ENCODE measurements at places on chromosomes 11 and 22.
A peak's percentile ranks its signal among the peaks of the same experiment; 100 is the strongest.

DNA sequence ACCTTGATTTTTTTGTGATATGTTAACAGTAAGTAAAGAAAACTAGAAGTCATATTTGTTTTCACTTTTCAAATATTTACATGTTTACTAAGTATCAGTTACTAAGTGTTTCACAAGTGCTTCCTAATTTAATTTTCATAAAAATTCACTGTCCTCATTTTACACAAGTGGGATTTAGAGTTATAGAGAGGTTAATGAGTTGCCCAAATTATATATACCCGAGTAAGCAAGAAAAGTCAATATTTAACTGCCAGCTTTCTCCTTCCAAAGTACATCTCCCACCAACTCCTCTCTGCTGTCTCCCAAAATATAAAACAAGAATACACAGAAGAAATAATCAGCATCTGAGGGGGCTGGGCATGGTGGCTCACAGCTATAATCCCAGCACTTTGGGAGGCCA lies 896.7 kb upstream of the ANO3 start:
- H3K27ac ChIP-seq: no peak overlapping the region
- H3K4me1 ChIP-seq: no peaks in the 10 kb centered on the region
- no peaks in the 10 kb centered on the region for H3K27me3 ChIP-seq
- H3K4me3 ChIP-seq: no peak overlapping the region
- DNase-seq: no peak

DNA sequence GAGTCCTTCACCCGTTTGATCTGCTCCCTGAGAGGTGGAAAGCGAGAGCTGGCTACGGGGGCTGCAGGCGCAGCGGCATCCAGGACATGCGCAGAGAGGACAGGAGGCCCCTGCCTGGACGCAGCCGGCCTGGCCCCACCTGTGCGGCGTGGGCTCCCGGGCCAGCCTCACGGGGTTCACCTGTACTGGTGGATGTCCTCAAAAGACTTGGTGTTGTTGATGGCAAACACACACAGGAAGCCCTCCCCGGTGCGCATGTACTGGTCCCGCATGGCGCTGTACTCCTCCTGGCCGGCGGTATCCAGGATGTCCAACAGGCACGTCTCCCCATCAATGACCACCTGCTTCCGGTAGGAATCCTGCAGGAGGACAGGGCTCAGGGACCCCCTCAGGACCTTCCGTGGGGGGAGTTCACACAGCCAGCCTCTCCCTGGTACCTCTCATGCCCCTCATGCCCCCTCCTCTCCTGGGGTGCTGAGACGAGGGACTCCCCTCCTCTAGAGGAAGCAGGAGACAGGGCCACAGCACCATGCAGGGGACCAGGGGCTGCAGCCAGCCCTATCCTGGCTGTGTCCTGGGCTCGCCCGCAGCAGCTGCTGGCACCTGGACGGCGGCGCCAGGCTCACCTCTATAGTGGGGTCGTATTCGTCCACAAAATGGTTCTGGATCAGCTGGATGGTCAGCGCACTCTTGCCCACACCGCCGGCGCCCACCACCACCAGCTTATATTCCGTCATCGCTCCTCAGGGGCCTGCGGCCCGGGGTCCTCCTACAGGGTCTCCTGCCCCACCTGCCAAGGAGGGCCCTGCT lies 1.6 kb downstream of the HRAS start:
- peak overlapping the region; percentile 82 for H3K4me3 ChIP-seq
- no peak for DNase-seq
- no peak overlapping the region for H3K27ac ChIP-seq
- H3K4me1 ChIP-seq: peaks cover 22% of the 10 kb centered on the region
- H3K27me3 ChIP-seq: no peaks in the 10 kb centered on the region

- H3K36me3 ChIP-seq: peaks cover 73% of the 10 kb centered on the region
- no peak overlapping the region for H3K4me3 ChIP-seq
- DNase-seq: no peak
- no peaks in the 10 kb centered on the region for H3K27me3 ChIP-seq
- peak overlapping the region; percentile 61 for H3K27ac ChIP-seq
- H3K4me1 ChIP-seq: peaks cover 73% of the 10 kb centered on the region
Measured at GRCh38 chr22:20530368-20531153, 23.2 kb downstream of the MED15 start.

DNA sequence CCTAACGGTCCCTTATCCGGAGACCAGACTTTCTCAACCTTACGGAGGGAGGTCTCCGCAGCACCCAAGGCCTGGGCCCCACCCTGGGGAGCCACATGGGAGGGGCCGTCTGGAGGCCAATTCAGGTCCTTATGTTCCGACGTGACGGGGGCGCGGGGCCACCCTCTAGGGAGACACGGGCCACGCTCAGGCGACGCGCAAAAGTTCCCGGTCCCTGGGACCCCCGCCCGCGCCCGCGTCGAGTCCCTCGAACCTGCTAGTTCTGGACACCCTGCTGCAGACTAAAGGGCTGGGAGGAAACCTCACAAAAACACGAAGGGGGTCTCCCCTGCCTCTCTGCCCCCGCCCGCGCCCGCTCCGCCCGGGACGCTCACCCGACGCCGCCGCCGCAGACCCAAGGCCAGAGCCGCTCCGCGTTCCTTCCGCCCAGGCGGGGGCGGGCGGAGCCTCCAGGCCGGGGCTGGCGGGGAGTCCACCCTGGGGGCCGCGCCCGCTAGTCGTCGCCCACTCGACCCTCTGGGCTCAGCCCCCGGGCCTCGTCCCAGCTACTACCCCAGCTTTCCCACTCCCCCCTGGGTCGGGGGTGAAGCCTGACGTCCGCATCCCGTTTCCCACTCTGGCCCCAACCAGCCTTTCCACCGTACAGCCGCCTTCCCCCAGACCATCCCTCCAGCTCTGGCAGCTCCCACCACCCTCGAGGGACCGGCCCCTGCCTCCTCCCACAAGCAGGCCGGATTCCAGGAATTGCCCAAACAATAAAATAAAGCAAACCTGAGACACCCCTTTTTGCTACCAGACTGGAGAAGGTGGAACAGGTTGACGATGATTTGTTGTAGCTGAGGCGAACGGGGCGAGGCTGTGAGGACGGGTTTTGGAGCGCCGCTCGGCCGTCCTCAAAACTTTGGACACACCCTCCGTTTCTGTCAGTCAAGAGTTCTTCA lies 2.7 kb downstream of the RNH1 start:
- DNase-seq: no peak
- peak overlapping the region; percentile 100 for H3K27ac ChIP-seq
- peaks cover 69% of the 10 kb centered on the region for H3K36me3 ChIP-seq

- no peaks in the 10 kb centered on the region for H3K27me3 ChIP-seq
- H3K27ac ChIP-seq: no peak overlapping the region
- DNase-seq: no peak
- no peak overlapping the region for H3K4me3 ChIP-seq
Measured at GRCh38 chr11:92266806-92267205, 42.2 kb downstream of the FAT3 start.

GRCh38 chr11:11583801-11584529 lies 37.8 kb downstream of the GALNT18 start:
- no peak overlapping the region for H3K27ac ChIP-seq
- H3K36me3 ChIP-seq: no peaks in the 10 kb centered on the region
- no peak overlapping the region for H3K4me3 ChIP-seq
- H3K4me1 ChIP-seq: no peaks in the 10 kb centered on the region

GRCh38 chr11:56950510-56950909 lies 38.2 kb upstream of the OR5AK2 start:
- no peaks in the 10 kb centered on the region for H3K4me1 ChIP-seq
- no peak for DNase-seq
- no peak overlapping the region for H3K4me3 ChIP-seq
- H3K36me3 ChIP-seq: no peaks in the 10 kb centered on the region
- no peak overlapping the region for H3K27ac ChIP-seq

GRCh38 chr11:72627594-72628281 lies 46.5 kb downstream of the PDE2A start:
- no peak overlapping the region for H3K4me3 ChIP-seq

GRCh38 chr11:44550123-44550522 lies 15.3 kb upstream of the CD82 start:
- H3K36me3 ChIP-seq: no peaks in the 10 kb centered on the region
- H3K4me3 ChIP-seq: no peak overlapping the region
- no peak overlapping the region for H3K27ac ChIP-seq
- H3K4me1 ChIP-seq: no peaks in the 10 kb centered on the region
- no peak for DNase-seq
- no peaks in the 10 kb centered on the region for H3K27me3 ChIP-seq

- H3K4me1 ChIP-seq: no peaks in the 10 kb centered on the region
- no peak overlapping the region for H3K4me3 ChIP-seq
- DNase-seq: no peak
- H3K36me3 ChIP-seq: no peaks in the 10 kb centered on the region
Measured at GRCh38 chr11:11816511-11817314, 25.1 kb upstream of the USP47 start.

- no peak overlapping the region for H3K27ac ChIP-seq
- peaks cover 43% of the 10 kb centered on the region for H3K27me3 ChIP-seq
- no peaks in the 10 kb centered on the region for H3K4me1 ChIP-seq
Measured at GRCh38 chr22:47767403-47767802, 1005.0 kb downstream of the TBC1D22A start.

DNA sequence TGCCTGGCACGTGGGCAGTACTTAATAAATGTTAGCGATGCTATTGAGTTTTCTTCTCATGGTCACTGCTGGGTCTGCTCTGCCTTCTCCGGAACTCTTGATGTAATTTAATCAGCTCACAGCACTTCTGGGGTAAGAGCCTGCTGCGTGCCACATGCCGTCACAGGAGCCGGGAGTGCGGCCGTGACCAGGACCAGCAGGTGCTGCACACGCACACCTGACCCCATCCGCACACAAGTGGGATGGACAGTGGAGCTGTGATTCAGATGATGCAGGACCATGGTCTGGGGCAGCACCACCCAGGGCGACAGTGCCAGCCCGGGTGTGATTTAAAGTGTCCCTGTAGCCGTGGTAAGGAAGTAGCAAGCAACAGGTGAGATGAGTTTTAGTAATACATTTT lies 61.2 kb downstream of the TBC1D22A start:
- peaks cover 77% of the 10 kb centered on the region for H3K36me3 ChIP-seq
- peaks cover 59% of the 10 kb centered on the region for H3K4me1 ChIP-seq
- H3K27me3 ChIP-seq: no peaks in the 10 kb centered on the region

DNA sequence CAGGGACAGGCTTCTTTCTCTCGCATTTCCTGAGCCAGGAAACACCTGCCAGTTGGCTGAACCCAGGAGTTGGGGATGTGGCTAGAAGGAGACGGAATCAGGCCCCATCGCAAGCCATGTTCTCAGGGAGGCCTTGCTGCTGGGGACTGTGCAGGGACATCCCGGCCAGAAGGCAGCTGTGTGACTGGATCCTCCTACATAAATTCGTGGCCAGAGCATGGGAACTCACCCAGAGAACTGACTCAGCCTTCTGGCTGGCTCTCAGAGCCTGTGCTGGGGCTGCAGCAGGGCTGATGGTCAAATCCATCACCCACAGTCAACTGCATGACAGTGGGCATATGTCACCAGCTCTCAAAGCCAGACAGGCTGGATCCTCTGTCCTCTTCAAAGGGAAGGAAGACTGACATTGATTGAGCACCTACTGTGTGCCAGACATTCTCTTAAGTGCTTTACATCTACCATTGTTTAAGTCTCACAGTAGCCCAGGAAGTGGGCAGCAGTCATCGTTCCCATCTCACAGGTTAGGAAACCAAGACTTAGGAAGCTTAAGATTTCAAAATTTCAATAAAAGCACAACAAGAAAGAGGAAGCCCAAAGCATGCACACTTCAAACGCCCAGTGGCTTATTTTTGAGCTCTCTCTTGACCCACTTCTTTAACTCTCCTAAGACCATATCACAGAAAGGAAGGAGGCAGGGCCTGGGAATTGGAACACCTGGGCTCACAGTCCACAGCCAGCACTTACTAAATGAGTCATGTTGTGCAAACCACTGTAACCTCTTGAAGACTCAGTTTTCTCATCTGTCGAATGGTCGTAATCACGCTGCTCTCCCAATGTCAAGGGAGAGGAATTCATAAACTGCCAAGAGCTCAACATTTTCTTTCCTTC lies 30.9 kb upstream of the CACNG2 start:
- H3K36me3 ChIP-seq: no peaks in the 10 kb centered on the region
- H3K27me3 ChIP-seq: peaks cover 50% of the 10 kb centered on the region
- no peak overlapping the region for H3K4me3 ChIP-seq
- no peaks in the 10 kb centered on the region for H3K4me1 ChIP-seq
- no peak overlapping the region for H3K27ac ChIP-seq

- no peak overlapping the region for H3K27ac ChIP-seq
- peaks cover 2% of the 10 kb centered on the region for H3K27me3 ChIP-seq
- DNase-seq: no peak
- H3K4me1 ChIP-seq: peaks cover 26% of the 10 kb centered on the region
- H3K4me3 ChIP-seq: no peak overlapping the region
Measured at GRCh38 chr11:9367551-9367950, 16.9 kb upstream of the IPO7 start.

DNA sequence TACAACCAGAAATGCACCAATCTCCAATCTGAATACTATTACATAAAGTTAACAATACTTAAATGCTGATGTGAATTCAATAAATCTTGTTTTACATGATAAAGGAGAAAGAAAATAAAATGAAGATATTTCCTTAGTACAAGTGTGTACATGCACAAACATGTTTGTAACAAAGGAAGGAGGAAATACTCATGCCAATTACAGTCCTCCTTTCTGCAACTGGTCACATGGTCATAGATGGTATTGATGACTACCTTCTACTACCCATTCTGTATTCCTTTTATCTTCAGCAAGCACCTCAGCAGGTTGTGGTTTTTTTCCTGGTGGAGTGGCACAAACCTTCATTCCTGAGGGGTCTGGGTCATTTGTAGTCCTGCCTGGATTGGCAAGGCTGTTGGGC lies 214.2 kb upstream of the GUCY1A2 start:
- no peak overlapping the region for H3K27ac ChIP-seq
- H3K4me3 ChIP-seq: no peak overlapping the region
- H3K36me3 ChIP-seq: no peaks in the 10 kb centered on the region
- no peaks in the 10 kb centered on the region for H3K4me1 ChIP-seq
- no peaks in the 10 kb centered on the region for H3K27me3 ChIP-seq

GRCh38 chr22:29310065-29310862 lies 3.8 kb downstream of the GAS2L1 start:
- H3K4me3 ChIP-seq: no peak overlapping the region
- H3K27ac ChIP-seq: no peak overlapping the region

Measured in activated T-cell treated with anti-CD3 and anti-CD28 coated beads, Interleukin-2, amount 50 U/mL, for 24 hours (primary cell).